Central memory CD4-positive, alpha-beta T cell (primary cell): ENCODE measurements at places on chromosomes 6 and 20.

- no peak for DNase-seq
Observed at GRCh38 chr6:53322188-53323029, 26.3 kb downstream of the ELOVL5 start.

DNA sequence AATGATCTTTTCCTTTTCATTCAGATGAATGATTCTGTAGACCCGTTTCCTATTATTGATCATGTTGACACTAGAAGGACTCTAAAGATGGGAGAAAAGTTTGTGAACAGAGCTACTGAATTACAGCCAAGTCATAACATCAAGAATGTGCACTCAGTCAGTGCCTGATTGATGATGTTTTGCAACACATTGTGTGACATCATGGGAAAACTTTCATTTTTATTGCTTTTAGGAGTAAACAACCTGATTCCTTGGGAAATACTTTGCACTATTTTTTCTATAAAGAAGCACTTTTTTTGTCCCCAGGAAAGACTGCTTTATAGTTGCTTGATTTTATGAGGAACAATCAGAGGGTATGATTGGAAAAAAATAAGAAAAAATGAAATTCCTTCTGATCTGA lies 383.8 kb upstream of the JAG1 start:
- no peak for DNase-seq

DNA sequence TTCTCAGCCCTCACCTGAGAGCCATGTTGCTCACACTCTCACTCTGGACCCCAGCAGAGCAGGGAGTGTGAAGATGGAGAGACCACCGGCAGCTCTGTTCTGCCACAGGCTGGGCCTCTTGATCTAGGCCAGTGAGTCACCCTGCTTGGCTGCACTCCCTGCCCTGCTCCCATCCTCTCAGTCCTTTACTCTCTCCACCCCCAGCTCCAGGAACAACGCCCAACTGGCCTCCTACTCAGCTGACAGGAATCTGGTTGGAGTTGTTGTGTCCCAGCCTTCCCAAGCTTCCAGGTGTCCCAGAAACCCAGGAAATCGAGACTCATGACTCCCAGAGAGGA lies at the start of gene PSORS1C1:
Gene PSORS1C1, plus strand, starts transcription at position 260 of the 338 bp plus-strand sequence. CDS start 14,833 bp downstream, outside the sequence.
- DNase-seq = no peak

DNA sequence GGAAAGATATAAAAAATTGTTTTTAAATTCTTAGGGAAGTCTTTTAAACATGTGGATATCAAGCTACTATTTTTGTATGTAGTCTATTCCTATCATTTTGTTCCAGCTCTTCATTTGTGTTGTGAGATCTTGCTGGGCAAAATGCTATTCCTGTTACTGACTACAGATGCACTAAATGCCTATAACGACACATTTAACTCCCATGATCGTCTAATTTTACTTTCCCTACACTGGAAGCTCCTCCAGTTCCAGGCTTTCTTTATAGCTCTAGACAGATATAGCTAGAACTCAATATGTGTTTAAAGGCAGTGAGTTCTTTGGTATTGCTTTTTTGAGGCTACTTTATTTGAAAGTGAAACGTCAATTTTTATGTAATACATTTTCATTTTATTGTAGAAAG lies 971.5 kb upstream of the CITED2 start:
- DNase-seq = no peak

DNA sequence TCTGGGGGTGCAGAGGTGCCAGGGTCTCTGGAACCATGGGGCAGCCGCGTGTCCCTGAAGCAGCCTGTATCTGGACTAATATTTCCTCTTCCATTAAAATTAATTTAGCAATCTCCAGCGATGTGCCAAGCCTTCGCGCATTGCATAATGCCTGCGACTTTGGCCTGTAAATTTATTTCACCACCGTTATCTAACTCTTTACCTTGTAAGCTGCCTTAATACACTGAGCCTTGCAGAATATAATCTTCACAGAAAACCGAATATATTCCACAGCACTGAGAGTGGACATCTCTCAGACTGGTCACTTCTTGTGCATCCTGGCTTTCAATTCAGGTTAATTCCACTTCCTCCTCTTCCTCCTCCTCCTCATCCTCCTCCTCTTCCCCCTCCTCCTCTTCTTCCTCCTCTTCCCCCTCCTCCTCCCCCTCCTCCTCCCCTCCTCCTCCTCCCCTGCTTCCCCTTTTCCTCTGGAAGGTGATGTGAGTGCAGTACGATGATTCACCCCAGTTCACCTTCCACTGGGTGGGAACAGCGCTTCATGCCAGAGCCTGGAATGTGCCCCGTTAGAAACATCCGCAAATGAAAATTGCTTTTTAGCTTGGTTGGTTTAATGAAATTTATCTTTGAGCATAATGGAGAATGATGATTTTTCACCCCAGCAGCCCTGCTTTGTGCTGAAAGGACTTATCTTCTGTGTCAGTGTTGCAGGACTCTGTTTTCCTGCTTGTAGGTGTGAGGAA lies 101.4 kb downstream of the CDH4 start:
- DNase-seq = no peak

- peak; percentile 94 for DNase-seq
Observed at GRCh38 chr20:33370291-33370690, 31.0 kb downstream of the CDK5RAP1 start.

GRCh38 chr6:45554591-45554990 lies 176.9 kb upstream of the SUPT3H start:
- DNase-seq = no peak

DNA sequence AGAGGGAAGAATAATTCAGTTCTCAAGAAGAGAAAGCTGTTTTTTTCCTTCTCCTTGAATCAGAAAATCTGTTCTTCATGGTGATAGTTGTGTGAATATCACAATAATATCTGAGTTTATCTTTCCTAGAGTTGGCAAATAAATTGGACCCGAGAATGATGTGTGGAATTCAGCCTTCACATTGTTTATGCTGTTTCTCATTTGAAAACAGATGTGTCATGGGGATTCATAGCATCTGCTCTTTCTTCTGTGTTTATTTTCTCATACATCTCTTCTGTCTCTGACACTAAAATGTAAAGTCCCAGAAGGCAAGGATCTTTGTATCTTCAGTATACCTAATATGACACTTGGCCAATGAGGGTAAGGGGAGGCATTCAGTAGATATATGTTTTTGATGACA lies 103.6 kb upstream of the SGK1 start:
- DNase-seq = no peak
